ENCODE measurements at places on chromosomes 5 and 9.

GRCh38 chr5:54722846-54723433 is 205.4 kb downstream of the SNX18 start:
- no peak for DNase-seq

DNA sequence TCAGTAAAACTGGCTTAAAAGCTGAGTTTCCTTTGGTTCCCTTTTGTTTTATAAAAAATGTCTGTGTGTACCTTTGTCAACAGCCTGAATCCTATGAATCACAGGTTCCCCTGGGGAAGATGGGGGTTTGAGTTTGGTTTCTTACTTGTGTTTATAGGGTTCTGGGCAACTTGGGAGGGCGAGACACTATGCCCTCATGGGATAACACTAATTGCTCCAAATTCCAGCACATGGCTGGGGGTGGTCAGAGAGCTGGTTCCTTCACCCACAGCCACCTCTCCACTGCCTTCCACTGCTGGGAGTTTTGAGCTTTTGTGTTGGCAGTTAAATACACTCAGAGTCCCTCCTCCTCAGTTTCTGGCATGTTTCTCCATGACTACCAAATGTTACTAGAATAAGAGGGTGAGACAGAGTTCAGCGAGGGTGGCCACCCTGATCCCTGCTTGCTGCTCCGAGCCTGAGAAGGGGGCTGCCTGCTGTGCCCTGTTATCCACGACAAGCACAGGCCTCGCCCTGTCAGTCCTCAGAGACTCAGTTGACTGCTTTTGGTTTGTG is 83.0 kb upstream of the EPB41L4B start:
- DNase-seq: no peak

DNA sequence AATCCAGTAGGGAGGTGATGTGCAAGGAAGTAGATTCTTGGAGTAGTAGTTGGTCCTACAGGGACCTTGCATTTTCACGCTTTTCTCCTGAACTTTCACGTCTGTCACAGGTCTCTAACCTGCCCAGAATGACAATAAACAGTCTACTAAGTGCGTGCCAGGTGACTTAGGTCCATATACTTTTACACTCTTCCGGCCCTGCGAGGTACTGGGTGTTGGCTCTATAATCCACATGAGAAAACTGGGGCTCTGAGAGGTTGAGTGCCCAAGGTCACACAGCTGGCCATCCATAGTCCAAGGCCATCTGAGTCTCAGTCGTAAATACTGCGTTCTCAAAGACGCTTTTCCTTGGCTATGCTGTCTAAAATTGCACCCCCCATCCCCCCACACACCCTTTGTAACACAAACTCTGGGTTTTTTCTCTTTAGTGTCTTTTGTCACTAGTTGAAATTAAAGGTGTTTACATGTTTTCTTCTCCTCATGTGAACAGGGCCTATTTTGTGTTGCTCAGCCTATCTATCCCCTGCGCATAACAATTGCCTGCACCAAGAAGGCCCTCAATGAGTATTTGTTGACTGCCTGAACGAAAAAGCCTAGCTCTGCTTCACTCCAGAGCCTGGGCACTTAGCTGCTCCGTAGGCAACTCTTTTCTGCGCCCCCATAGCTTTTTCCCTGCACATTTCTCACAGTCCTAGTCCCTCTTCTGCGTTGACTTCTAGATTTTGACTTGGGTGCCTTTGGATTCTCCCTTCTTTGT is 943 bp downstream of the SFXN1 start:
- no peak for DNase-seq

DNA sequence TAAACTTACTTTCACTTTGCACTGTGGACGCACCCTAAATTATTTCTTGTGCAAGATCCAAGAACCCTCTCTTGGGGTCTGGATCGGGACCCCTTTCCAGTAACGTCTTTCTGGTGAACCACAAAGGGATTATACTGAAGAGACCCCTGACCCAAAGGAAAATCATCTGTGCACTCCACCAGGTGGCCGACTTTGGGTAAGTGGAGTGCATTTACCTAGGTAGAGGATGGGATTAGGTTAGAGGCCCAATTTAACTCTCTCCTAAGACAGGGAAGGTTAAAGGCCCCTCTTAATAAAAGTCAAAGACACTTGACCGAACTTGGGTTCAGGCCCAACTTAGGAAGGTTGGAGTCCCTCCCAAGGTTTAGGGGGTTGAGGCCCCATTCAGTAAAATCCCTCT is 8.2 kb upstream of the PAIP1 start:
- no peak for DNase-seq

DNA sequence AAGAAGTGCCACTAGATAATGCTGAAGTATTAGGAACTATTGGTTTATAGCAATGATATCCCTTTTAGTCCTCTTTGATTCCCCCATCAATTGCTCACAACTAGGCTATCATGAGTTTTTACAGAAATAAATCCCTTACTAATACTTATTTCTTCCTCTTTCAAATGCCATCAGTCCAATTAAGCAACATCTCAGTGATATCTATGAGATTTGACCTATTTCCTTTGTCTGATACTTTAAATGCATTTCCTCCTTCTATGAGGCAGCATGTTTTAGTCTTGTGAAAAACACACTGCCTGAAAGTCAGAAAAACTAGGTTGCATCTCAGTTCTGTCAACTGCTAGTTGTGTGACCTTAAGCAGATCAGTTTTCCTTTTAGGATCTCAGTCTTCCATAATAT is 101.6 kb downstream of the FBXW11 start:
- no peak for DNase-seq

DNA sequence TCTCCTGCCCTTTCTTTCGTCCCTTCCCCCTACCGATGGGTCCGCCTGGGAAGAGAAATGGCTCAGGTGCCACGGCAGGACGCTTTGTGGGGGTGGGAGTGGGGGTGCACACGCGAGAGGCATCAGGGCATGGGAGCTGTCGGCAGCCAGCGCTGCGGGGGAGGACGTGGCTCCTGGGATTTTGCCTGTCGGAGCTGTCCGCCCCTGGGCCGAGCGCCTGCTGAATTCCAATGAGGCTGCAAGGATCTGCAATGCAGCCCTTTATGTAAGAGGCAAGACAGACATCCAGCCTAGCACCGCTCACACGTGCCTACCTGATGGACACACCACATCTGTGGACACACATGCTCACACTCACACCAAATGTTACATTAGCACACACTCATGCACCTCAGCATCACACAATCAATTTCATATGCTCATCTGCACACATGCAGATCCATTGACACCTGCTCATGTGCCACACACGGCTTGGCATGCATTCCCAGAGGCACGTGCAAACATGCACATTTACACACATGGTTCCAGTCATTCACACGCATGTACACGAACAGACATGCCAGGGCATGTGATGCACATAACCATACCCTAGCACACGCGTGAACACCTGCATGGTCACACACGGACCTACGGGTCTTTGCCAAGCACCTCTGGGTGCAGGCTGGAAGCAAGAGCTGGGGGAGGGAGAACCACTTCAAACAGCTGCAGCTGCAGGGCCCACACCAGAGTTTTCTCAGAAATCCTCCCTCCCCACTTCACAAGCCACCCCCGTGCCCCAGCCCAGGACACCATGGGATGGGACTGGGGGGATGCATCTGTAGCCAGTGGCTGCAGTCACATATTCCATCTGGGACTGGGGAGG is 1.4 kb downstream of the GRIN1 start:
- DNase-seq: no peak

- DNase-seq: no peak
These were observed 5.2 kb downstream of the FGF1 start for GRCh38 chr5:142680605-142681259.

- DNase-seq: no peak
These were observed 547.7 kb downstream of the EFNA5 start for GRCh38 chr5:107123014-107123413.

- DNase-seq: no peak
These were observed 14.1 kb upstream of the ERBIN start for GRCh38 chr5:65912311-65912710.

- no peak for DNase-seq
These were observed 32.4 kb upstream of the CYFIP2 start for GRCh38 chr5:157233515-157233914.

DNA sequence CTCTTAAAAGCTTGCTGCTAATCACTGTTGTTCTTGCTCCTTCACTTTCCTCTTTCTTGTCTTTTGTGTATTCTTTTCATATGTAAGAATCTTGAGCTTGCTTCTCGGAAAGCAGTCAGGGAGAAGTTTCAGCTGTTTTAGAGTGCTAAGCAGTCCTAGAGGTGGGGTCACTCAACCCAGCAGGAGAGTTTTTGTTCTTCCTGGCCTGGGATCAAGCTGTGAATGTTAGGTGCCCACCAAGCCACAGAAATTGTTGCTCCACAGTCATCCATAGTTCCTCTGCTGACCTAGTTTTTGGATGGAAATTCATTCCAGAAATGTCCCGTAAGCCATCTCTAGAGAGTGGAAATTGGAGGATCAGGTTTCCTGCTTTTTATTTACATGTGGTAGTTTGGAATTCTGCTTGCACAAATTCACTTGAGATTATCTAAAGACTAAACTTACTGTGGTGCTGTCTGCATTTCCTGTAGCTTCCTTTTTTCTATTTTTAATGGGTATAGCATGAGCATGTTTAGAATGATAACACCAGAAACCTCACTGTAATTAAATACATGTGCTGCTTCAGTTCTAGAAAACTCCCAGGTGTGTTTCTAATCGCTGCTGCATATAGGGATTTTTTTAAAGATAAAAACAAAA is 108.7 kb downstream of the MAST4 start:
- no peak for DNase-seq

DNA sequence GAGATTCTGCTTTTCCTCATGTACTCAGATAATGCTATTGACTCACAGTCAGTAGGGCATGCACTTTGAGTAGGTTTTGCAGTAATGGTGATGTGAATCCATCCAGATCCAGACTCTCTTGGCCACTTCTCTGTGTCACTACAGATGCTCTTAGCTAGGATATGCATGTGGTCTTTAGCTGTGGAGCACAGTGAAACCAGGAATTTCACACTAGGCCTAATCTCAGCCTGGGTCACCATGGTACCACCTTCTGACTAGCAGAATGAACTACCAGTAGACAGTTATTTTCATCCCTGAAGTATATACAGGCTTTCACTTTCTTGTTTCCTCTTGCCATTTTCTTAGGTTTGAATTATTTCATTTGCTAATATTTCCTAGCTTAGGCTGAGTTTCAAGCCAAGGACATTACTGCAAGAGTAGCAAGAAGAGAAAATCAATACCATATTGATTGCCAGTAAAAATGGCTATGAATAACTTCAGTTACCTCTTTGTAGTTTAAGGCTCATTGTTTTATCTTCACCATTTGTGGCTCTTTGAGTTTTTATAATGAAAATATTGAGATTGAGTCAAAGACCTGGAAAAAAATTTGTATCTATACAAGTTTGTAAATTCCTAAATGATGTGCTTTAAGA is 28.4 kb upstream of the CSNK1G3 start:
- no peak for DNase-seq

DNA sequence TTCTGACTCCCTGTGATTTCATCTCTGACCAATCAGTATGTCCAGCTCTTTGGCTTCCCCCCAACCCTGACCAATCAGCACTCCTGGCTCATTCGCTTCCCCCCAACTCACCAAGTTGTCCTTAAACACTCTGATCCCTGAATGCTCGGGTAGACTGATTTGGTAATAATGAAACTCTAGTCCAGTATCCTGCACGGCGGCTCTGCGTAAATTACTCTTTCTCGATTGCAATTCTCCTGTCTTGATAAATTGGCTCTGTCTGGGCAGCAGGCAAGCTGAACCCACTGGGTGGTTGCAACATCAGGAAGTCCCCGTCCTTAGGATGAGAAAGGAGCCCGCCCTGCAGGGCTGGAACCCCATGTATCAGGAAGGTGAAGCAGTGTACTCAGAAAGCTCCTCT is 10.4 kb downstream of the FCN2 start:
- DNase-seq: no peak

- no peak for DNase-seq
These were observed 36.7 kb downstream of the GPR21 start for GRCh38 chr9:123070198-123070597.

GRCh38 chr5:66197764-66198405 is 53.8 kb downstream of the SREK1 start:
- no peak for DNase-seq

- no peak for DNase-seq
These were observed 27.0 kb upstream of the PRRC2B start for GRCh38 chr9:131366761-131367401.

DNA sequence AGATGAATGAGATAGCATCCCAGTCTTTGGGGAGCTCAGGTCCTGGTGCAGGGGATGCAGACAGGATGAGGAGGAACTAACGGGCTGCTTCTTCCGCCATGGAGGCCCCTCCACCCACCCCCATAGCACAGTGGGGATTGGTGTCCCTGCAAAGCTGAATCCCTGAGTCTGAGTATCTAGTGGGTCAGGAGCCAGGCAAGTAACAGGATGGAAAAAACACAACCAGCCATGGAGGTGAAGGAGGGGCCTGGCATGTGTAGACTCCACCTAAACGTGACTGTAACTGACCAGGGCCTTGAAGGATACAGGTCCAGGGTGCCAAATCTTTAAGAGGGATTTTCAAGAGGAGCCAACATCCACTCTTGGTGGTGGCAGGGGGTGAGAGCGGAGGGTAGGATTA is 327.8 kb upstream of the MSX2 start:
- no peak for DNase-seq

GRCh38 chr5:54719384-54720283 is 202.1 kb downstream of the SNX18 start:
- DNase-seq: no peak

DNA sequence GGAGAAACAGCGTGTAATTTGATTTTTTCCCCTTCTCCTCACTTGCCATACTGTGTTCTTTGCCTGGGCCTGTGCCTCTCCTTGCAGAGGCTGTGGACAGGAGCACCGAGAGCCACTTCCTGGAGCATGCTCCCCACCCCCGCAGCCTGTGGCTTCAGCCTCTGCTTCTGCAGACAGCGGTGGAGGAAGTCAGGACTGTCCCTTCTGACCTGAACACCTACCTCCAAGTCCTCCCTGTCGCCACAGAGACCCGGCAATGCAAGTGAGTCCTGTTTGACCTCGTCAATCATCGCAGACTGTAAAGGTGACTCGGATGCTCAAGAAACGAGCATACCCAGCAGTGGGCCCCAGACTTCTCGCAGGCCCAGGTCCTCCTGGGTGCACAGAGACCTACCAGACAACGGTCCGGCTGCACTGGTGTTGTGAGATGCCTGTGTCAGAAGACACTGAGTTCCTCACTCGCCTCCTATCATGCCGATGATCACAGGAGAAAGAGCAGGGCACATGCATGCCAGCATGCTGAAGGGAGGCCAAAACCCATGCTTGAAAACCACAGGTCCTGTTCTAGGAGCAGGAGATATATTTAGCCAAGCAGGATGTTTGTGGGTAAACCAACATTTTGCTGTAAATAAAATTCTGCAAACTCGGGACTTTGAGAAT is 198.8 kb downstream of the AUH start:
- no peak for DNase-seq

GRCh38 chr5:125323613-125324012 is 577.2 kb upstream of the ZNF608 start:
- no peak for DNase-seq

GRCh38 chr5:54883374-54884194 is 101.8 kb downstream of the ESM1 start:
- no peak for DNase-seq

DNA sequence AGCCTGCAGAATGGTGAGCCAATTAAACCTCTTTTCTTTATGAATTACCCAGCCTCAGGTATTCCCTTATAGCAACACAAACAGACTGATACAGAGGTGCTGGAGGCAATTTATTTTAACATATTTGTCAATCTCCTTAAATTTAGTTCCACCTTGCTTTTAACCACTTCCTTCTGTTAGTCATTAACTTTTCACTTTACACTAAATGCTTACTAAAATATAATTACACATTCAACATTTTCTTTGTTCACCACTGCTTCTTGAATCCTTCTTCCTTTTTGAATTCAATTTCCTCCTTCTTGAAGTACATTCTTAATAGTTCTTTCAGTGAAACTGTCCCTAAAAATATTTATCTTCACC is 39.4 kb downstream of the LYRM7 start:
- no peak for DNase-seq

GRCh38 chr9:113254991-113255390 is 20.4 kb downstream of the CDC26 start:
- DNase-seq: no peak
